GM10248 (cell line): ENCODE measurements at places on chromosomes 5 and 9.

DNA sequence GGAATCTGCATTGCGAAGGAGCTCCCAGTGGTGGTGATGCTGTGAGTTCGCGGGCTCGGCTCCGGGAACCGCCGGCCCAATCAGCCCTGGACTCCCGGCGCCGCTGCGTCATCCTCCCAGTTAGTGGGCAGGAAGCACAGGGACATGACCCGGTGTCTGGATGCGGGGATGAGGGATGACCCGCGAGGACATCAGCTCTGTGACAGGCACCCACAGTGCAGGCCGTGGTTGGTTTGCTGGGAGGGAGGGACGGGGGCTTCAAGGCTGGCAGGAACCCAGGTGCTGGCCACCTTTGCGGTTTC, 996 bp downstream of the NXNL2 start:
- no peak for DNase-seq

GRCh38 chr5:172102913-172103626, 85.0 kb downstream of the STK10 start:
- DNase-seq = no peak

DNA sequence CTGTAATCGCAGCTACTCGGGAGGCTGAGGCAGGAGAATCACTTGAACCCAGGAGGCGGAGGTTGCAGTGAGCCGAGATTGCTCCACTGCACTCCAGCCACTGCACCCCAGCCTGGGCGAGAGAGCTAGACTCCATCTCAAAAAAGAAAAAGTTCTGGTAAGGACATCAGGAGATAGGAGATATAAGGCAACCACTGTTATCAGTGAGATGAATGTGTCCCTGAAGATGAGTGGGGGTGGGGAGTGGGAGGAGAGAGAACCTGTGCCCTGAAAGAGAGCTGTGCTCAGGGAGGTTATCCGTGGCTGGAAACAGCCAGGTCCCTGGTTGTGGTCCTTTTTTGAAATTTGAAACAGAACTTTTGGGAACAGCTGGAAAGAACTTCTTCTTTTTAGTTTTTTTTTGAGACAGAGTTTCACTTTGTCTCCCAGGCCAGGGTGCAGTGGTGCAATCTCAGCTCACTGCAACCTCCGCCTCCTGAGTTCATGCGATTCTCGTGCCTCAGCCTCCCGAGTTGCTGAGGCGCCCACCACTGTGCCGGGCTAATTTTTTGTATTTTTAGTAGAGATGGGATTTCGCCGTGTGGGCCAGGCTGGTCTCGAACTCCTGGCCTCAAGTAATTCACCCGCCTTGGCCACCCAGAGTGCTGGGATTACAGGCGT, 2.6 kb downstream of the PTPA start:
- DNase-seq = no peak

GRCh38 chr5:995318-995717, 13.3 kb upstream of the NKD2 start:
- no peak for DNase-seq

DNA sequence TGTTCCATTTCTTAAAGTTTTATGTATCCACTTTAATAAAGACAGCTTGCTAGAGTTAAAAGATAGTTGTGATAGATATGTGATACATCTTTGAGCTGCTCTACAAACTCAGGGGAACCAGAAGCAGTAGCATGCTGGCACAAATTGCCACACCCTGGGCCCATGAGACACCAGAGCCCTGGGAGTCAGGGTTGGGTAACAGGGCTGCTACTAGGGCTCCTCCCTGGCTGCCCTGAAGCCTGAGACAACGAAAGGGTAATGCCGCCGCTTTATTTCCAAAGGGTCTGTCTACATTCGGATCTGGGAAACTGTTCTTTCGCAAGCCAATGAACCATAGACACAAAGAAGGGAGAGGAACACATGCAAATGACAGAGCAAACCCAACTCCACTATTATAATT, 29.2 kb downstream of the PTPN3 start:
- DNase-seq = no peak

GRCh38 chr5:88719434-88719833, 163.6 kb downstream of the MEF2C start:
- no peak for DNase-seq

DNA sequence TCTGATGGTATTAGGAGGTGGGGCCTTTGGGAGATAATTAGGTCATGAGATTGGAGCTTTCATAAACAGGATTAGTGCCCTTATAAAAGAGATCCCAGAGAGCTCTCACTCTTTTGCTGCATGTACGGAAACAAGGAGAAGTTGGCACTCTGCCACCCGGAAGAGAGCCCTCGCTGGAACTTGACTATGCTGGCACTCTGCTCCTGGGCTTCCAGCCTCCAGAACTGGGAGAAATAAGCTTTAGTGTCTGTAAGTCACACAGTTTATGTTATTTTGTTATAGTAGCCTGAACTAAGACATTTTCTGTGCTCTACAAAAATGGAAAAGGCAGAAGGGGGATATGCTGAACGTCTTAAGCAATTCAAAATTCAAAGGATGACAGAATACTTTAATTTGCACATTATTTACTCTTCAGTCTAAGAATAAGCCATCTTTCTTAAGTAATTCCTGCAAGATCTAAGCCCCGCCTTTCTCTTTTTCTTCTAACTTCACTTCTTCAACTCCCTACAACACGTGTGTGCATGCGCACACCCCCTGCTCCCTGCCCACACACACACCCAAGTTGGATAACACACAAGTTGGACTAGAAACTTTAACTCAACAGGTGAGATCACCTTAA, 17.3 kb downstream of the NFIB start:
- no peak for DNase-seq

DNA sequence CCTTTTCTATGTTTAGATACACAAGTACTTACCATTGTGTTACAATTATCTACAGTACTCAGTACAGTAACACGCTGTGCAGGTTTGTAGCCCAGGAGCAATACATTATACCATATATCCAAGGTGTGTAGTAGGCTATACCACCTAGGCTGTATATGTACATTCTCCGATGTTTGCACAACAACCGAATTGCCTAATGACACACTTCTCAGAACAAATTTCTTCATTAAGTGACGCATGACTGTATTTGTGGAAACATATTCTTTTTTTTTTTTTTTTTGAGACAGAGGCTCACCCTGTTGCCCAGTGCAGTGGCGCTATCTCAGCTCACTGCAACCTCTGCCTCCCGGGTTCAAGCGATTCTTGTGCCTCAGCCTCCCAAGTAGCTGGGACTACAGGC, 4.0 kb upstream of the RAD23B start:
- no peak for DNase-seq
